ENCODE measurements at places on chromosomes 7 and 10. TPM values are rescaled to one million over a fixed set of nuclear protein-coding genes. Genes with fewer than 3 reads are reported as not detected.

Gene CHST15
- 1.3 TPM for total RNA-seq

Gene OR2A7
- total RNA-seq = 3.6 TPM

Gene ARL5B
- 10.9 TPM for total RNA-seq

Gene FRMPD2
- total RNA-seq = not detected

- peak; percentile 25 for DNase-seq
- no peaks in the 10 kb centered on the region for H3K27me3 ChIP-seq
- H3K36me3 ChIP-seq = no peaks in the 10 kb centered on the region
- peak overlapping the region; percentile 70 for H3K4me3 ChIP-seq
- peaks cover 25% of the 10 kb centered on the region for H3K4me1 ChIP-seq
These were observed 631 bp downstream of the OTUD1 start for GRCh38 chr10:23439452-23439960.

DNA sequence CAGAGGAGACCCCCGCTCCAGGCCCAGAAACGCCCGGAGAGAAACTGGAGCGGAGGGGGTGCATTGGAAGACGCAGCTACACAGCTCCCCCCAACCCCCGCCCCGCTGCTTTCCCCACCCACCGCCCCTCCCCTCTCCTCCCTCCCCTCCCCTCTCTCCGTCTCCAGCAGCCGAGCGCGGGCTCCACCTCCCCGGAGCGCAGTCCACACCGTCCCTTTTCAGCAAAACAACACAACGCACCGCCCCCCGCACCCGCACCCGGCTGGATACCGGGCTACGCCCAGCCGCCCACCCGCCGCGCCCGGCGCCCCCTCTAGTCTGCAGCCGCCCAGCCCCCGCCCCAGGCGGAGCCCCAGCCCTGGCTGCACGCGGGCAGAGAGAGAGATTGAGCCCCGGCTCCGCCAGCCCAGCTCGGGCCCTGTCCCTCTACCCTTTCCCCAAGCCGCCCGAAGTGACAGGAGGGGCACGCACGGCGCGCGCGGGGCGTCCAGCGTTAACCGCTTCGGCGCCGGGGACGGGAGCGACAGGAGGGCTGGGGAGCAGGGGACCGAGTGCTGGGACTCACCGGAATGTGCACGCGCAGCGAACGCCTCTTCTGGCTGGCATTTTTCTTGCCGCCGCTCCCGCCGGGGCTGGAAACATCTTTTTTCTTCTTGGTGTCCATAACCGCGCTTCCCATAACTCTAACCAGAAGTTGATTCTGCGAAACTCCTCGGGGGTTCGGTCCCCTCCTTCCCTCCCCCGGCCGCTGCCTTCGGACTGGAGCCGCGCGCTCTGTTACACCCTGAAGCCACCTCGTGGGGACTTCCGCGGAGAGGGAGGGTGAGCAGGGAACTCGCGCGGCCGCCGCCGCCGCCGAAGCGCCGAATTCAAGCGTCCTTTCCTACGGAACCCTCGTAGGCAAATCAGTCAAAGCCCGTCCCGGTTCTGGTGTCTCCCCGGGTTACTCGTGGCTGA is 695 bp downstream of the PRKAG2 start:
- H3K4me3 ChIP-seq = peak overlapping the region; percentile 92
- peaks cover 39% of the 10 kb centered on the region for H3K4me1 ChIP-seq
- H3K36me3 ChIP-seq = no peaks in the 10 kb centered on the region
- H3K27ac ChIP-seq = peak overlapping the region; percentile 45

GRCh38 chr10:4073912-4074311 is 288.9 kb upstream of the KLF6 start:
- H3K27ac ChIP-seq = peak overlapping the region; percentile 70
- H3K27me3 ChIP-seq = no peaks in the 10 kb centered on the region
- H3K4me3 ChIP-seq = no peak overlapping the region
- peaks cover 42% of the 10 kb centered on the region for H3K4me1 ChIP-seq

GRCh38 chr10:60182691-60183090 is 207.0 kb downstream of the ANK3 start:
- DNase-seq = no peak
- H3K36me3 ChIP-seq = peaks cover 3% of the 10 kb centered on the region
- H3K4me3 ChIP-seq = no peak overlapping the region
- H3K27me3 ChIP-seq = no peaks in the 10 kb centered on the region

GRCh38 chr7:44849885-44850544 is 2.1 kb upstream of the H2AZ2 start:
- H3K27ac ChIP-seq = no peak overlapping the region
- H3K4me1 ChIP-seq = peaks cover 11% of the 10 kb centered on the region
- no peaks in the 10 kb centered on the region for H3K27me3 ChIP-seq
- H3K4me3 ChIP-seq = no peak overlapping the region
- H3K36me3 ChIP-seq = no peaks in the 10 kb centered on the region

DNA sequence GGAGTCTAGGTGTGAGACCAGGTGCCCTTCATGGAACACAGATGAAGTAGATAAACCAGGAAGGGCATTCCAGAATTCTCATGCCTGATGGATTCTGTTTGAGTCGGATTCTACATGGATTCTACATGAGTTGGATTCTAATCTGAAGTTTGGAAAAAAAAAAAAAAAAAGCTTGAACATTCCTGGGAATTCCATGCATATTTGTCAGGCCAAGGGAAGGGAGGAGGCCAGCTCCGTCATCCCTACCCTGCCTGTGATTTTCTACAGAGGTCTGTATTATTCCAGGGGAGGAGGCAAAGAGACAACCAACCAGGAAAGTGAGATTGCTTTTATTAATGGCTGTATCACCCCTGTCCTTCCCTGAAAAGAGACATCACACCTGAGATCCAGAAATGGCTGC is 27.8 kb upstream of the EBLN1 start:
- no peak overlapping the region for H3K4me3 ChIP-seq
- H3K27me3 ChIP-seq = no peaks in the 10 kb centered on the region
- H3K36me3 ChIP-seq = no peaks in the 10 kb centered on the region
- DNase-seq = no peak
- no peak overlapping the region for H3K27ac ChIP-seq

- H3K4me1 ChIP-seq = peaks cover 14% of the 10 kb centered on the region
- peaks cover 40% of the 10 kb centered on the region for H3K27me3 ChIP-seq
- no peak overlapping the region for H3K4me3 ChIP-seq
- DNase-seq = no peak
- H3K36me3 ChIP-seq = no peaks in the 10 kb centered on the region
These were observed 50.5 kb downstream of the TMEM209 start for GRCh38 chr7:130154501-130155317.

DNA sequence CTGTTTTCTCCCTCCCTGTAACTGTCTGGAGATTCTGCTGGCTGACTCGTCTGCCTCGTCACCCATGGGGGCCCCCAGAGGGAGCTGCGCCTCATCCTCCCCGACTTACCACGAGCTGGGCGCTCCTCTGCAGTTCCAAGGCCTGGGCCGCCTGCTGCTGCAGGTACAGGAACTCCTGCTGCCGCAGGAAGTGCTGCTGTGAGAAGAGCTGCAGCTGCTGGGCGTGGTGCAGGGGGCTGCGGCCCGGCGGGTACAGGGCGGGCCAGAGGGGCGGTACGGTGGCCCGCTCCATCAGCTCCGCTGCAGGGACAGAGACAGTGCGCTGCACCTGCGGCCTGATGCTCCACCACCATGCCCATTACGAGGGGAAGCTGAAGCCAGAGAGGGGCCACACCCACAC is 47.7 kb downstream of the TNRC18 start:
- H3K4me3 ChIP-seq = no peak overlapping the region
- no peaks in the 10 kb centered on the region for H3K4me1 ChIP-seq

GRCh38 chr7:66682350-66683093 is 53.8 kb downstream of the KCTD7 start:
- no peaks in the 10 kb centered on the region for H3K27me3 ChIP-seq
- H3K4me3 ChIP-seq = peak overlapping the region; percentile 85
- no peaks in the 10 kb centered on the region for H3K36me3 ChIP-seq
- peaks cover 2% of the 10 kb centered on the region for H3K4me1 ChIP-seq
